Mesenchymal stem cell (in vitro differentiated cells and primary cell): ENCODE measurements at places on chromosomes 2 and 18.

GRCh38 chr2:101106453-101107181 is 44.6 kb downstream of the TBC1D8 start:
- DNase-seq, result peak; percentile 56

- peak; percentile 52 for DNase-seq
Observed at GRCh38 chr2:113755835-113756354, 547 bp downstream of the SLC35F5 start.

DNA sequence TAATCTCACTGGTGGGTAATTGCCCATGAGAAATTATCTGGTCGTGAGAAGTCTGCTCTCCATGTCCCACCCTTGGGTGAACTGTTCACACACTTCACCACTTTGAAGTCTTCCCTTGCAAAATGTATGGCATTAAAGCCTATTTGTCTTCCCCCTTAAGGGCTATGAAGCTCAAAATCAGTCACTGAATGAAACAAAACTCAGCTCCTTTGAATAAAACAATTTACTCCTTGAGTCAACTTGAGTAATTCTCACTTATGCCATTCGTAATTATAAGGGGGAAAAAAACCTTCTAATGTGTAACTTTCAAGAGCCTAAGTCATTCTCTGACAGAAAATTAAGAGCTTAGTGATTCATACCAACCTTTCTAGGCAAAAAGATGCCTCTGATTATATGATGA is 48.8 kb upstream of the REL start:
- no peak for DNase-seq

- DNase-seq, result no peak
Observed at GRCh38 chr18:13983506-13983905, 68.2 kb upstream of the MC2R start.

GRCh38 chr2:105272176-105272575 is 30.6 kb downstream of the GPR45 start:
- DNase-seq, result no peak

DNA sequence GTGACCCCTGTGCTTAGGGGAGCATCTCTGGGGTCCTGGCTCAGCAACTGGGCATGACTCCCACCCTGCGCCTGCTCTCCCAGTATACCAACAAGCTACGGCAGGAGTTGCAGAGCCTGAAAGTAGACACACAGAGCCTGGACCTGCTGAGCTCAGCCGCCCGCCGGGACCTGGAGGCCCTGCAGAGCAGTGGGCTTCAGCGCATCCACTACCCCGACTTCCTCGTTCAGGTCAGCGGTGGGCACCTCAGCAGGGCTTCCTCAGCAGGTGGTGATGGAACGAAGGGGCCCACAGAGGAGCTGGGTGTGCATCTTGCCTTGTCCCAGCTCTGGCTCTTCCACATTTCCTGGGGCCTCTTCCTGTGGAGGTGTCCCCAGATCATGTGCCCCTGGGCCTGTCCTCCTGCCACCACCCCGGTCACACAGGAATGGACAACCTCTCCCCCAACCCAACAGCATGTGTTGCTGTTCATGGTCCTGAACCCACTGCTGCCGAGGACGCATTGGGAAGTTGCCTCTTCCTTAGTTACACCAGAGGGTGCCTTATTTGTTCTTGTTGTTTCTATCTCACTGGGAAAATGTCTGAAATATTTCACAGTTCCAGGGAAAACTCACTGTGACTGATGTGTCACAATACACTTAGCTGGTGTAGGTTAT is 10.8 kb downstream of the PROM2 start:
- no peak for DNase-seq

DNA sequence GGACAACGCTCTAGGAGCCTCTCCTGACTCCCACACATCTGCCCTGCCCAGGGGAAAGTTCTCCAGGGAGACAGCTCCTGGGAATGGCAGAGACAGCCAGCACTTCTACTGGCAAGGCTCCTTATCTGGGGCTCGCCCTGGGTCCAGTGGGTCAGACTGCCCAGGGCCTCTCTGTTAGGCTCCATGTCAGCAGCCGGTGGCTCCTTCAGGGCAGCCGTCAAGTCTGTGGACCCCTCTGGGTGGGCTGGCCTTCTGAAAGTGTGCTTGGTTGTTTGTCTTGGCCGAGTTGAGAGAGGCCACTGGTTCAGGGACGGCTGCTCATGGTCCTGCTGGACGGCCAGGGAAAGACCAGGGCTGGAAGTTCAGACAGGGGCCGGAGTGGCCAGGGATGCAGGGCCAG is 65.6 kb downstream of the RPIA start:
- DNase-seq, result no peak

GRCh38 chr2:220282236-220282635 is 654.8 kb downstream of the SLC4A3 start:
- DNase-seq, result no peak

DNA sequence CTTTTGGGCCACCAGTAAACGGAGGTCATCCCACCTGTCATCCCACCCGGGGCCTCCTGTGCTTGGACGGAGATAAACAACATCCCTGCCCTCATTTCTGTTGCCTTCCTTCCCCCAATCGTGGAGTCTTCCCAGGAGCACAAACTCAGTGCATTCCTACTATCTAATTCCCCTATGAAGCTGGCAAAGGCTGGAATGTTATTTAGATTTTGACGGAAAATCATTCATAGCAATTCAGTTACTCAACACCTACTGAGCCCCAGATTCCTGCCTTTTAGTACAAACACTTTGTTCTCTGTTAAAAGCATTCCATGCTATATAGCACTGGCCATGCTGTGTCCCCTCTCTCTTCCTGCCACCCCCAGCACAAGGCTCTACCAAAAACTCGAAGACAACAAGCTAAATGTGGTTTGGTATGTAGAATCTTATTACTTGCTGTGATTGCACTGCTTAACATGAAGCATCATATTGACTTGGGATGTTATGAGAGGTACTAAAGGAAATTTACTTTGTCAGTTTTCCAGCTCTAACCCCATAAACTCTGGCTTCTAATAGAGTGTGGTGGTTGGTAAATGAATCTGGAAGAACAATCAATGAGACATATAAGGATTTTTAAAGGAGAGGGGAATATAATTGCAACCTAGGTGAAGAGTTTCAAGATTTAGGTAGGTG is 32.3 kb upstream of the IMPA2 start:
- DNase-seq, result peak; percentile 51

GRCh38 chr2:75512455-75513212 is 48.1 kb downstream of the EVA1A start:
- no peak for DNase-seq

DNA sequence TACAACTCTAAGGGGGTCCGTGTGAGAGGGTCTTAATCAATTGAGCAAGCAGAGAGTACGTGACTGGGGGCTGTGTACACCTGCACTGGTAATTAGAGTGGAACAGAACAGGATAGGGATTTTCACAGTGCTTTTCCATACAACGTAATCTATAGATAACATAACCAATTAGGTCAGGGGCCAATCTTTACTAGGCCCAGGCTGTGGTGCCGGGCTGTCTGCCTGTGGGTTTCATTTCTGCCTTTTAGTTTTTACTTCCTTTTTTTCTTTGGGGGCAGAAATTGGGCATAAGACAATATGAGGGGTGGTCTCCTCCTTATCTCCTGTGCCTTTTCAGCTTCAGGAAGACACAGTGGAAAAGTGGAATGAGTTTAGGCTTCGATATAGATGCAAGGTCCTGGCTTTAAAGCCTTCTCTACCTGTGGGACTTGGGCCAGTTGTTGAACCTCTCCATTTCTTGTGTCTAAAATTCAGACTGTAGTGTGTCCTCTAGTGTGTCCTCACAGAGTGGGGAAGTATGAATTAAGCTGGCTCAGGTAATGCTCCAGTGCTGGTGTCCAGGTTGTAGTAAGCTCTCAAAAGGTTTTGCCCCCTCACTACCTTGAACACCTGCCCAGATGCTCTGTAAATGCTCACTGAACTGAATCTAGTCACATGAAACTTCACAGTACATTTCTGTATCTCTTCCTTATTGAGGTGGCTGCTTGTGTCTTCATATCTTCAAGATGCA is 422.8 kb downstream of the SETBP1 start:
- no peak for DNase-seq

DNA sequence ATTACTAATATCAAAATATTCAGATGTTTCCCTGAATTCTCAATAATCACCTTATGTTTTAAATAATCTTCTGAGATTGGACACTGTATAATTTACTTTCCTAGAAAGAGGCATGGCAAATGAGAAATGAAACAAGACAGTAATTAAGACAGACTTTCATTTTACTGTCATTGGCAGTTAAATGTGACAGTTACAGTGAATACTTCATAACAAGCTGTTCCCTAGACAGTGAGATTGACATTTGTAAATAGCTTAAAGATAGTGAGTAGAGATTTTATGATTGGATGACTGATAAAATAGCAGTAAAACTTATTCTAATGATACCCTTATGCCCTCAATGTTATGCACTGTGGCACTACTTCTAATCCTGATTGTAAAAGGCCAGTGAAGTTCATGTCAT is 524.9 kb upstream of the TMEFF2 start:
- no peak for DNase-seq
